ENCODE measurements at places on chromosomes 4 and X.

- no peak for DNase-seq
Measured at GRCh38 chr4:86294883-86295282, 65.0 kb downstream of the MAPK10 start.

DNA sequence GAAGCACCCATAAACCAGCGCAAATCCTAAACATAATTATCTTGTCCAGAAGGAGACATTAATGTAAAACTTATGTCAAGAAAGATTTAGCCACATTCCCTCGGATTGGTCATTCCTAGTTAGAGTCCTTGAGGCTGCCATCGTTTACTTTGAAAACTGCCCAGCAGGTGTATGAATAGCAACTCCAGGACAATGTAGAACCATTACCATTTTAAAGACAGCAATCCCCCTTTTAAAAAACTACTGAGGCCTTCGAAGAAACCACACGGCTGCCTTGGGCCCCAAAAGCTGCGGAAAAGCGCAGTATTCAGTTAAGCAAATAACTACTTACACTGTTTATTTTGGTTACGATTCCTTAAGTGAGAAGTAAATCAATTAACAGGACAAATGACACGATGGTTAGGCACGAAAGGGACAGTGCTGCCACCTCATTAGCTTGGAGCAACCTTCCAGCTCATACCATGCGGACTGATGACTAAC, 822 bp upstream of the SGMS2 start:
- DNase-seq: no peak

DNA sequence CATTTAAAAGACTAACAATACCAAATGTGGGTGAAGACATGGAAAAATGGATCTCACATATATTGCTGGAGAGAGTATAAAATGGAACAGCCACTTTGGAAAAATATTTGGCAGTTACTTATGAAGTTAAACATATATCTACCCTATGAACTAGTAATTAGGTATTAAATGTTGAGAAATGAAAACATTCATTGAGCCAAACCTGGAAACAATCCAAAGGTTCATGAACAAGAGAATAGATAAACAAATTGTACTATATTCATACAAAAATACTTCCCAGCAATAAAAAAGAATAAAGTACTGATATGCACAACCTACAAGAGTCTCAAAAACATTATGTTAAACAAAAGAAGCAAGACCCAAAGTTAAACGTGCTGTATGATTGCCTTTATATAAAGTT, 4.0 kb upstream of the EGF start:
- no peak for DNase-seq

- DNase-seq: no peak
Measured at GRCh38 chr4:5760246-5760645, 49.2 kb downstream of the EVC start.

DNA sequence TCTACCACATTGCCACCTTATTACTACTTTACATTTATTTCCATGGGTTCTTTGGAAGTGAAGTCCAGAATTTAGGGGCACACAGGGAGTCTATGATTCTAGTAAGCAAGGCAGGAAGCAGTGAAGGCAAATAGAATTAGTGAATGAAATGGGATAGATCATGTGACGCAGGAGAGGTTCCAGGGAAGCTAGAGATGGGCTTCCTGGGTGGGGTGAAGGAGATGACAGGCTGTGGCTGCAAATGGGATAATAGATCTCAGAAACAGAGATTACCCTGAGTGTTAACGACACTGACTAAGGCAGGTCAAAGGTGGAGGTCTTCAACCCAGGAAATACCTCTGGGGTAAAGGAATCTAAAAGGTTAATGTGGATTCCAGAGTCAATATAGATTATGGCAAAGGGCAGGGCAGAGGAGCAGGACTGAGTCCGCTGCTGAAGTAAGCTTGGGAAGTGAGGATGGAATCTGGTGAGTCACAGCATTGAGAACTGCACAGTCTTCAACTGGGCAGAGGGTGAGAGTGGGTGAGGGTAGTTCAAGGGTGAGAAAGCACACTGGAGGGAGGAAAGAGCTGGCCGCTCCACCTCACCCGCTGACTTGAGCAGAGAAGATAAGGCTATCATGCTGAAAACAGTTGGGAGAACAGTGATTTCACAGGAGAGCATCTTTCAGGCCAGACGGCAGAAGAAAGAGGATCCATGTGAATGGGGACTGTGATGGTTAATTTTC, 70.8 kb downstream of the ANXA3 start:
- DNase-seq: no peak

DNA sequence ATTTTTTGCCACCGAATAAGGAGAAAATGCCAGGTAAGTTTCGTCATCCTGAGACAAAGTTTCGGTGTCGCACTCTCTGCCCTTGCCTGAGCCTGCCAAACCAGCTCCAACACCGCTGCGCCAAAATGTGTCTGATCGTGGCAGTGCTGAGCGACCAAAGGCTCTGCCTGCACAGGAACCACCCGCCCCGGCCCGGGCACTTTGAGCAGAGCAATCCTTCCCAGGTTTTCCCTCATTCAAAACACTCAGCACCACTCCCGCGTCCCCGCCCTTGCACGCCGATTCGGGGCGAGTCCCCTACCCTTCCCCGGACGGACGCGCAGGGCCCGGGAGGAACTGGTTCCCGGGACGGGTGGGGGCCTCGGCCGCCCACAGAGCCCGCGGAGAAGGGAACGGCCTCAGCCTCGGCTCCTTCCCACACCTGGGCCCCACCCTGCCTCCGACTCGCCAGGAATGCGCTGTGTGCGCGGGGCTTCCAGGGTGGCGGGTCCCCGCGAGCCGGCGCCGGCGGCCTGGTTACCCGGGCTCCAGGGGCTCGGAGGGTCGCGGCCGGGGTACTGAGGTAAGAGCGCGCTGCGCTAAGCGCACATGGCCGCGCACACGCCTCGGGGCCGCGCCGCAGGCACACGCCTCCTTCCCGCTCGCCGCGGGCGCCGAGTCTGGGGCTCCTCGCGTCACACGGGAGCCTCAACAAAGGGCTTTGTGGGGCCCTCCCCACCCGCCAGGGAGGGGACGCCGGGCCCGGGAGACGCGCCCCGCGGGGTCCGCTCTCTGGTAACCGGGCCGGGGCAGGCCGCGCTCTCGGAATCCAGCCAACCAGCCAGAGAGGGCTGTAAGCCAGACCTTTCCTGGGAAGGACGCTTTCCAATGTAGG, at the start of gene C4orf36:
TSS of gene C4orf36 (minus strand) at position 661 of the 874 bp plus-strand sequence. CDS start 902 bp downstream, outside the sequence.
- DNase-seq: peak; percentile 72

DNA sequence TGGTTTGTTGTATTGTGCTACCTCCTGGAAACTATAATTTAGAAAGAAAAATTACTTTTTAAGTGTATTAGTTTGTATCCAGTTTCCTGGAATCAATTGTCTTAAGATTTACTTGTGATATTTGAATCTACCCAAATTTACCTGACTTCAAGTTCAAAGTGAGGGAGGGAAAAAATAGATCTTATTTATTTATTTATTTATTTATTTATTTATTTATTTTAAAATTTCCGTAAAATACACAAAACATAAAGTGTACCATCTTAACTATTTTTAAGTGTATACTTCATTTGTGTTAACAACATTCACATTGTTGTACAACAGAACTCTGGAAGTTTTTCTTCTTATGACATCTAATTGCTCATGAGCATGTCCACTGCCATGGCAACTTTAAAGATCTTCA, 356.0 kb downstream of the DACH2 start:
- DNase-seq: no peak

DNA sequence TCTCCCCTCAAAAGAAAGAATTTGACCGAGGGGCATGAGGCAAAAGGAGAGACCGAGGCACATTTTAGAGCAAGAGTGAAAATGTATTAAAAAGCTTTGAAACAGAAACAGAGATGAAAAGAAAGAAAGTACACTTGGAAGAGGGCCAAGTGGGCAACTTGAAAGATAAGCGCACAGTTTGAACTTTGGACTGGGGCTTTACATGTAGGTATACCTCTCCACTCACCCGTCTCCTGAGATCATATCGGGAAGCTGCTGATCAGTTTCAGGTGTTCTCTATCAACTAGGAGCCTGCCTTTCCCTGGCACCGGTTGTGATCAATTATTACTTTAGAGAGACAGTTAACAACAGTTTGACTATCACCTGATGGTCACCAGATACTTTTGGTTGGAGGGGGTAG, 2666.5 kb downstream of the ARAP2 start:
- no peak for DNase-seq

DNA sequence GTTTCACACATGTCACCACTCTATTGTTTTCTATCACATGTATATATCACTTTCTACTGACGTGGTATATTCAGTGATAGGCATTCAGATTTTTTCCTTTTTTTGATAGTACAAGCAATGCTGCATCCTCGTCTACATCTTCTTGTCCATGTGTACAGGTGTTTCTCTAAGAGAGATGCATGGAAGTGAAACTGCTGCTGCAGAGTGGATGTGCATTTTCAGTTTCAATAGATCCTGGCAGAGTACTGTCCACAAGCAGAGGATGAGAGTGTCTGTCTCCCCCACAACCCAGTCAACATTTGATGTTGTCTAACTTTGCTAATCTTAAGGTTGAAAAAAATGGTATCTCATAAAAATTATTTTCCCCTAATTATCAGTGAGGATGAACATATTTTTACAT, 194.0 kb upstream of the CASK start:
- DNase-seq: no peak

GRCh38 chr4:148103597-148104355, 338.4 kb downstream of the NR3C2 start:
- DNase-seq: no peak

DNA sequence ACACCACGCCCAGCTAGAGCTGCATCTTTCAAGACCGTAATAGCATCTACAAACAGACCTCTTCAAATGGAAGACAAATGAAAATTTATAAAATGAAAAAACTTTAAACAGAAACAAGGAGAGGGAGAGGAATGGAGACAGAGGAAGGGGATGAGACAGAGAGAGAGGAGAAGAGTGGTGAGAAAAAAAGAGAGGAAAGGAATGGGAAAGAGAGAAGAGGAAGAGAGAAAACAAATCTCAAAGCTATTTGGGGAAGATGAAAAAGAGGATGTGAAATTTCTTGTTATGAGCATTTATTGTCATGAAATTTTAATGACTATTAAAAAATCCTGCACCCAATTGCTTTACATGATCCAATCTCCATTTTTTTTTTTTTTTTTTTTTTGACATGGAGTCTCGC, 726.9 kb downstream of the GRID2 start:
- no peak for DNase-seq

GRCh38 chrX:48068096-48068887, 3.1 kb downstream of the ZNF630 start:
- DNase-seq: no peak

GRCh38 chrX:66110112-66110511, 53.9 kb upstream of the HEPH start:
- no peak for DNase-seq

DNA sequence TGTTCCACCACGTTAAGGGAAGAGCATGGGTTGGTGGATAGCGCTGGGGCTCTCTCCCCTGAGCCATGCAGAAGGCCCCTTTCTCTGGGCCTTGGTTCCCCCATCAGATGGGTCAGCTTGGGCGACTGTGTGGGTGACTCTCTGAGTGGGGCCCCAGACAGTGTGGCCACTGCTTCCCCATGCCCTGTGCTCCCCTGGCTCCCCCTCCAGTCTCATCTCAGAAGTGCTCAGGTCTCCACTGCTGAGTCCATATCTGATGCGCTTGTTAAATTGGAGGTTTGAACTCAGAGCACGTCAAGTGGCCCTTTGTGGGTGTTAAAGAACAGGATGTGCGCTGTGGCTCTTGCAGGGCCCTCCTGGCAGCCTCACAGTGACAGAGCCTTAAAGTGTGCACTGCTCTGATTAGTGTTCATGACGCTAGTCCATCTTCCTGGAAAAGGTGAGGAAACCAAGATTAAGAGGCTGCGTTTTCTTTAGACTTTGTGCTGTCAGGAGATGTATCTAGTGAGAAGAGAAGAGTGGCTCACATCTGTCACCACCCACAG, 59.8 kb downstream of the NELFA start:
- DNase-seq: no peak

DNA sequence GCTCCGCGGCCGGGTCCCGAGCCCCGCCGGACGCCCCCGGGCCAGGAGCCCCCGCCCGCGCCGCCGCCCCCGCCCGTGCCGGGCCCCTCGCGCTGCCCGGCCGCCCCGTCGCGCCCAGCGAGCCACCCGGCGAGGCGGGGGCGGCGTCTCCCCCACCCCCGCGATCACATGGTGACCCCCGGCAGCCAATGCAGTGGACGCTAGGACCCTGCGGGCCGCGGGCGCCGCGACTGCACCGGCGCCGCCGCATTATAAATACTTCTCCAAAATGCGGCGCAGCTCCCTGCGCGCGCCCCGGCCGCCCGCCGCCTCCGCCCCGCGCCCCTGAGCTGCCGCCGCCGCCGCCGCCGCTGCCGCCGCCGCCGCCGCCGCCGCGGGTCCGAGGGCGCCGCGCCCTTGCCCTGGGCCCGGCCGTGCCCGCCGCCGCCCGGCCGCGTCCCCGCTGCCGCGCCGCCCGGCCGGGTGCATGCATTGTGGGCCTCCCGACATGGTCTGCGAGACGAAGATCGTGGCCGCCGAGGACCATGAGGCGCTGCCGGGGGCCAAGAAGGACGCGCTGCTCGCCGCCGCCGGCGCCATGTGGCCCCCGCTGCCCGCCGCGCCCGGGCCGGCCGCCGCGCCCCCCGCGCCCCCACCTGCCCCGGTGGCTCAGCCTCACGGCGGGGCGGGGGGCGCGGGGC, at the start of gene NAT8L:
TSS of gene NAT8L (plus strand) at position 282 of the 680 bp plus-strand sequence. CDS start at position 467, 185 bp downstream.
- DNase-seq: no peak

DNA sequence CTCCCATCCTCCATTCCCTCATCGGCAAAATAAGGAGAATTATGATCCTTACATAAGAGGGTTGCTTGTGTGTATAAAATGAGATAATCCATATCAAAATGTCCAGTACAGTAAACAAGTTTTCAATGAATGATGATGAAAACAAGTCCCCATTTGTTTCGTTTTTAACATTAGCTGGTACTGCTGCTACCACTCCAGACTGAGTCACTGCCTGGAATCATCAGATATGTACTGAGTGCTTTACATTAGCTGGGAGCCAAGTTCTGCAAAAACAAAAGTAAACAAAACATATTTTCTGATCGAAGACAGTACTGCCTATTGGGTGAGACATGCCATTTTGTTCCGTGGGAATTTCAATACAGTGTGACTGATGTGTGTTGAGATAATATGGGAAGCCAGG, 123.2 kb upstream of the IGFBP7 start:
- DNase-seq: no peak

GRCh38 chrX:128106630-128107029, 54.4 kb upstream of the ACTRT1 start:
- DNase-seq: no peak

DNA sequence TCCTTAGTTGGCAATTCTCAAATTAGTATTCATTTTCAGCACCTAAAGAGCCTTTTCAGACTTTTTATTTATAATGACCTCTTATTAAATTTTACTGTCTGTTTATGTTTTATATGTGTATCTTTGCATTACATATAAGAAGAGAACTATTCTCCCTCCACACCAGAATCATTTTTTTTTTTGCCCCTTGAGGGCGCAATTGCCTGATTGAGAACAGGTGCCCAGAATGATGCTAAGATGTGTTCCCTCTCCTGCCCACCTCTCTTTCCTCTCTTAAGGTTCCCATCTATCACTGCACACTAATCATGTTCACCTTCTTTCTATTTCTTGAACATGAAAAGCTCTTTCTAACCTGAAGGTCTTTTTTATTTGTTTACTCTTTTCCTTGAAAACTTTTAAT, 44.2 kb upstream of the ADAM29 start:
- DNase-seq: no peak

GRCh38 chr4:187178587-187178986, 454.9 kb upstream of the FAT1 start:
- DNase-seq: no peak

All from tibial artery (tissue), 4 donors.